SJCRH30 (cell line): ENCODE measurements at places on chromosomes 7 and 10.
A peak's percentile ranks its signal among the peaks of the same experiment; 100 is the strongest.

DNA sequence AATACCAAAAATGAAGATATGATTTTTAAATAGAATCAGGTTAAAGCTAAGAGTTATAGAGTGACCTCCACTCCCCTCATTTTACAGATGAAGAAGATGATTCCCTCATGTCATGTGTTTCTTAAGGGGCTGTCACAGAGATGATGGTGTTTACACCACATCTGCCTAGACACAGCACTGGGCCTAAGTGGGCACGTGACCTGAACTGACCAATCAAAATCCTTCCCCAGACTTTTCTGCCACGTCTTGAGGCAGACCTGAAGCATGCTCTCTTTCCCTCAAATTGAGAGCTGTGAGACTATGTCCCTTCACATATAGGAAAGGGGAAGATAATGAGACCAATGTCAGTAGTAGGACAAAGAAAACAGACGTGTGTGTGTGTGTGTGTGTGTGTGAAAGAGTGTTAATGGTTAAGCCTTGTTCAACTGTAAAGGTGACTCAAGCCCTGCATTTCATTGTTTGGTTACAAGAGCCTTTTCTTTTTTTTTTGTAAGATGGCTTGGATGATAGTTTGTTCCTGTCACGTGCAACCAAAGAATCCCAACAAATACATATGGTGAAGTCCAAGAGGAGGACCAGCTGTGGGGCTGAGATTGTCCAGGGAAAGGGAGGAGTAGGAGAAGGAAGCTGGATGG, 172.8 kb upstream of the AOAH start:
- no peak for DNase-seq

GRCh38 chr10:74104480-74104879, 46.1 kb downstream of the AP3M1 start:
- DNase-seq: no peak

GRCh38 chr7:141674171-141674671, 27.7 kb downstream of the DENND11 start:
- no peak for DNase-seq

DNA sequence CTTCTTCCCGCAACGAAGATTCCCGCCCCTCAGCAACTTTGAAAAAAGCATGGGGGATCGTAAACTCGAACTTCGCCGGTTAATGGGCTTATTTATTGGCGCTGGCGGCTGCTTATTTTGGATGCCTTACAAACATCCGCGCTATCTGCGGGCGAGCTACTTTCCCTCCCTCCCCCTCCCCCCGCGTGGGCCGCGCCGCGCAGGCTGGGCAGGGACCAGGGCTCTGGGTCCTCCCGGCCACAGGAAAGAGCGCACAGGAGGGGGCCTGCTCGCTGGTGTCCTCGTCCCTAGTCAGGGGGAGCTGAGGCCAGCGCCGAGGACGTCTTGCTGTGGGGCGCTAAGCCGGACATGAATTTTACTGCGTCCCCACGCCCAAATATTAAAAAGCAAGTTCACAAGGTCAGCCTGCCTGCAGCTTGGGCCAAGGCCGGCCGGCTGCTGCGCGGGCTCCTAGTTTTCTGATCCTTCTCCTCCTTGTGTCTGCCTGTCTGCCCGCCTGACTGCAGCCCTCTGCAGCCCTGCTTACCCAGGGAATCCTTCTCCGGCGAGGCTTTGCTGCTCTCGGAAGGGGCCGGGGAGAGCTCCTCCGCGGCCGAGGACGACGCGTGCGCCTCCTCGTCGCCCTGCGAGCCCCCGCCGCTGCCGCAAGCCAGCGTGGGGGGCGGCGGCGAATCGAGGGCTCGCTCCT, 1.2 kb downstream of the HOXA10 start:
- DNase-seq: peak; percentile 70

DNA sequence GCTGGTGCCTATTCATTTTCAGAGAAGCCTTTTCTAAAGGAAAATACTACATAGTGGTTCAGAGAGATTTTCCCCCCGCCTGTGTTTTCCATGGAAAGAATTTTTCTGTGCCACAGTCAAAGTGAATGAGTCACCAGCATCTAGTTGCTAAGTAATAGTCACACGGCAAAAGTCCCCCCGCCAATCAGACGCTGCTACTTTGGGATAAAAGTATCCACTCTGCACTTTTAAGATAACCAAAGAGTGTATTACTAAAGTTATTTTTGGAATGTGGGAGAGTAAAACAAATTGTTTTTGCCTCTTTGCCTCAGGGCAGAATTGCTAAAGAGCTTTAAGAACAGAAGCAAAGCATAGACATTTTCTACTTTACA, 23.5 kb downstream of the ABLIM1 start:
- DNase-seq: peak; percentile 79

DNA sequence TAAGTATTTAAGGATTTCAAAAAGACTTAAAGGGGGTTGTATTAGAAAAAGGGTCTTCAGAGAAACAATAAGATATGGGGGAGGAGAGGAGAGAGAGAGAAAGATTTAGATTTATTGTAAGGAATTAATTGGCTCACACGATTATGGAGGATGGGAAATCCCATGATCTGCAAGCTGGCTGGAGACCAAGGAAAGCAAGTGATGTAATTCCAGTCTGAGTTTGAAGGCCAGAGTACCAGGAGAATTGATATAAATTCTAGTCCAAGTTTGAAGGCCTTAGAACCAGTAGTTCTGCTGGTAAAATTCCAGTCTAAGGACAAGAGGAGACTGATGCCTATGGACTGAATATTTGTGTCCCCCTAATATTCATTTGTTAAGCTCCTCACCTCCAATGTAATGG, 20.6 kb upstream of the SLC13A1 start:
- DNase-seq: no peak

- no peak for DNase-seq
These were observed 59.5 kb downstream of the CACNA2D1 start for GRCh38 chr7:82384051-82384464.

DNA sequence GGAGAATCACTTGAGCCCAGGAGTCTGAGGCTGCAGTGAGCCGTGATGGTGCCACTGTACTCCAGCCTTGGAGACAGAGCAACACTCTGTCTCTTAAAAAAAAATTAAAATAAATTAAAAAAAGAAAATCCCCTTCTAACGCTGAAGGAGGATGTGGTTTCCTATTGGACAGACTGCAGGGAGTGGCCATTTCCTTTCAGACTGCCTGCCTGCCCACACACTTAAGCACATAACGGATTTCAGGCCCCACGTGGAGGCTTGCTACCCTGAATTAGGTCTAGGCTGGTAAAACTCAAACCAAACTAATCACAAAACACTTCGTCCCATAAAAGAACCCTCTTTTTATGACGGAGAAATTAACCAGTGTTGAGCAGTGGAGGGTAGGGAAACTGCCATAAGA, 34.0 kb downstream of the GATA3 start:
- no peak for DNase-seq

GRCh38 chr10:74502963-74503608, 323.3 kb upstream of the KAT6B start:
- peak; percentile 46 for DNase-seq

- no peak for DNase-seq
These were observed 201.9 kb downstream of the MYOF start for GRCh38 chr10:93280121-93280698.

GRCh38 chr10:118753331-118754228, 1.2 kb downstream of the CACUL1 start:
- DNase-seq: no peak

DNA sequence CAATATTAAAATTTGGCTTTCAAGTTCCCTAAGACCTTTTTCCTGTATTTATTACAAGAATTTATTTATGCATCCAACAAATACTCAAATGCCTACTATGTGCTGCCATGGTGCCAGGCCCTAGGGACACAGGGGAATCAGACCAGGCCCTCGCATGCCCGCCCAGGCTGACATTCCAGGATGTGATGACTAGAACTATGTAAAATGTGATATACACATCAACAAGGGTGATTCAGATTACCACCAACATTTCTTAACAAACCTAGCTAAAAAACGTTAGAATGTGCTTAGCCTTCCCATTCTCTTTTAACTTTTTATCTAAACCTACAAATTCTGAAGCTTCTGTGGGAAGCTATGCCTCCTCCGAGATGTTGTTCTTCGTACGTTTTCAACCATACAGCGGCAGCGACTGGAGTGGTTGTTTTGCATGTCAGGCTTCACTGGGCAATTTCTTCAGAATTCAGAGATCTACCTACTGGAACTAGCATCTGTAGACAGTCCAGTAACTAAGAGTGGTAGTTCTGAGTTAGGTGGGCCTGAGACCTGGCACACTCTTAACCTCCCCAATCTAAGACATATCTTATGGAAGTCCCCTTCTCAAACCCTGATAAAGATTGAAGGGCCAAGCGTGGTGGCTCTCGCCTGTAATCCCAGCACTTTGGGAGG, 22.1 kb downstream of the GNA12 start:
- DNase-seq: no peak

- DNase-seq: no peak
These were observed 167.4 kb downstream of the TEX36 start for GRCh38 chr10:125515571-125515970.

- no peak for DNase-seq
These were observed 118.8 kb downstream of the NRP1 start for GRCh38 chr10:33215635-33216034.

GRCh38 chr10:121647401-121647800, 49.2 kb upstream of the FGFR2 start:
- DNase-seq: no peak

DNA sequence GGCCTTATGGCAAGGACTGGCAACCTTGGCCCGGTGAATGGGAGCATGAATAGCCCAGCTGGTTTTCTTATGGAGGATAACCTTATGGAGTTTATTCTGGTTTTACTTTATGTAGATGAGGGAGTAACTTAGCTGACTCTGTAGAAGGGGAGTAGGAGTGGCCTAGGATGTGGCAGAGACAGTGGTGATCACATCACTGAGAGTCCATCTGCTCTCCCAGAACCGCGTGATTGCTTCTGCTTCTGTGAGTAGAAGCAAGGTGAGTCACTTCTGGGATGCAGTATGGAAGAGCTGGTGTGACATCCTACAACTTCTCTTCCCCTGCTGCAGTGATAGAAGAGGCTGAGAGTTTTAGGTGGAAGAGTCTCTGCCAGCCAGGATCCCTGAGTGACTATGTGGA, 129.2 kb downstream of the RPS24 start:
- no peak for DNase-seq
